ENCODE measurements at places on chromosomes 2 and 18.

- no peak for DNase-seq
Observed at GRCh38 chr2:178796079-178796677, 11.0 kb downstream of the TTN start.

DNA sequence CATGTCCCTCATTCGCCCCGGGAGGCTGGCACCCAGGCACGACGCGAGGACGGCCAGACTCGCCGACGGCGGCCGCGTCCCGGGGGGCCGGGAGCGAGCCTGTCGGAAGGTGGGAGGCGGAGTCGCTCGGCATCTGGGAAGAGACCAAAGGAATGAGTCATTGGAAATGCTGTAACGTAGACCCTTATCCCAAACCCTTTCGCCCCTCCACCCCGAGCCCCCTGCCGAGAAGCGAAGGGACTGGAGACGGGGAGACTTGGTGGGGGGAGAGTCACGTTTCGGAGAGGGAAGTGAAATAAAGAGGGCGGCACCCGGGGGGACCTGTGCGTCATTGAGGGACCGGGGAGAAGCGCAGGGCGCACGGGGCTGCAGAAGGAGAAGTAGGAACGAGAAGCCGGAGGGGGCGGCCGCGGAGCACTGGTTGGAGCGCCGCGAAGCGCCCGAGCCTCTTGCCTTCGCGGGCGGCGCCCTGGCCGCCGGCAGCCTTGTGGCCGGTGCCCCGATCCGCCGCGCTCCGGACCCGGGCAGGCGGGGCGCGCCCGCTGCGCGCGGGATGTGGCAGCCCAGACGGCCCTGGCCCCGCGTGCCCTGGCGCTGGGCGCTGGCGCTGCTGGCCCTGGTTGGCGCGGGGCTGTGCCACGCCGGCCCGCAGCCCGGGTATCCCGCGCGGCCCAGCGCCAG lies at the start of gene EMILIN2:
Gene EMILIN2, plus strand, starts transcription at position 371 of the 681 bp plus-strand sequence. Its CDS starts 183 bp downstream, at position 554.
- peak; percentile 54 for DNase-seq

DNA sequence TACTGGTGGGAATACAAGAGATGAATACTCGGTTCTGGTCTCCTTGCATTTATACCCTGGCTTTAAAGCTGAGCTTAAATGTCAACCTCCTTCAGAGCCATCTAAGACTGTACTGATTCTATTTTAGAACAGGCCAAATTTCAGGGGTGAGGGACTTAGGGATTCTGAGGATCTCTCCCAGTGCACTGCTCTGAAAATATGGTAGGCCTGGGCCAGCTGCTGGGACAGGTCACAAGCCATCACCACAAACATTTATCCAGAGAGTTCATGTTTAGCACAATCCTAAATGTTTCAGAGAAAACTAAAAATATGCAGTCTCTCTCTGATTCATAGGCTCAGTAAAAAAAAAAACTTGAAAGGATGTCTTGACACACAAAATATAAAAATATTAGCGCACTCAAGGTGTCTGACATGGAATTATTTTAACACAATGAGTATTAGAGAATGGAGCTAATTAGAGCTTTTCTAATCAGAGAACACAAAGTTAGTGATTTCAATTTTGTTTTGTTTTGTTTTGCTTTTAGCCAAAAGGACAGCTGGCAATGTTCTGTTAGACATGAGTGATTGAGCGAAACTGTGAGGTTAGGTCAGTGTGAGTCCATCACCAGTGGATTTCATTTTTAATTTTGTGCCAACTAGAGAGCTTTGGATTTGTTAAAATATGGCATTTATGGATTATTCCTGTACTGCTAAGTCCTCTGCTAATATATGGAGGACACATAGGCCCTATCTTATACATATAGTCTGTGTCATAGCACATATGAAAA lies 38.8 kb downstream of the MFSD6 start:
- no peak for DNase-seq

- DNase-seq, result no peak
Observed at GRCh38 chr2:144666032-144666431, 146.1 kb upstream of the ZEB2 start.

- DNase-seq, result no peak
Observed at GRCh38 chr18:3060667-3061580, 48.0 kb upstream of the LPIN2 start.

GRCh38 chr2:112640800-112641675 lies 4.7 kb upstream of the SLC20A1 start:
- DNase-seq, result no peak

DNA sequence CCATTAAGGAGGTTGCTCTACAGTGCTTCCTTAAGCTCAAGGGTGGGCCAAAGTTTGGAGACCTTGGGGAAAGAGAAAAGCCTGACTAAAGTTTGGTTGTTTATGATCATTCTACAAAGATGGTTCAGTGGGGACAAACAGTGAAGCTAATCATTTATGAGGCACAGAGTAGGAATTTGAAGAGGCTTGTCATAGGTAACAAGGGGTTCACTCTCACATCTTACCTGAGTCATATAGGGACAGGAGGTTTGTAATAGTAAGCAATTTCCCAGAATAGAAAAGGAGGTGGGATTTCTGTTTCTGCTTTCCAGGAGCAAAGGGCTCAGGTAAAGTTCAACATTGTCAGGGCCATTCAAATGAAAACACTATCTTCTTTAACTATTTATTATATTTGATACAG lies 787.9 kb downstream of the CPS1 start:
- no peak for DNase-seq

DNA sequence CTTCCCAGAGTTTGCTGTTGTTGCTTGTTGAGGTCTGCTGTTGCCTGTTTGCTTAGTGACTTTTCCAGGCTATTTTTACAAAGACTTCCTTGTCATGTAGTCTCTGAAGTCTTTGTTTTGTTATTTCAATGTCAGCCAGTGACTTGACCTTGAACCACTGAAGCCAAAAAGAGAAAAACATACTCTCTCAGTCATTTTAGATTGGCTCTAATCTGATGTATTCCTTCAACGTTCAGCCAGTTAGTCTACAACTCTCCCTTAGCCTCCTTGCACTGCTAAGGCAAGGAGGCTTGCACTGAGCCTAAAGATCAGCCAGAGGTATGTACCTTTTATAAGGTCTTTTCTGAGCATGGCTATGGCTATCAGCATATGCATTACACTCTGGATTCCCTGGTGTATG lies 27.9 kb downstream of the KIAA1328 start:
- no peak for DNase-seq

GRCh38 chr18:13500227-13500865 lies 226.0 kb downstream of the FAM210A start:
- peak; percentile 30 for DNase-seq

DNA sequence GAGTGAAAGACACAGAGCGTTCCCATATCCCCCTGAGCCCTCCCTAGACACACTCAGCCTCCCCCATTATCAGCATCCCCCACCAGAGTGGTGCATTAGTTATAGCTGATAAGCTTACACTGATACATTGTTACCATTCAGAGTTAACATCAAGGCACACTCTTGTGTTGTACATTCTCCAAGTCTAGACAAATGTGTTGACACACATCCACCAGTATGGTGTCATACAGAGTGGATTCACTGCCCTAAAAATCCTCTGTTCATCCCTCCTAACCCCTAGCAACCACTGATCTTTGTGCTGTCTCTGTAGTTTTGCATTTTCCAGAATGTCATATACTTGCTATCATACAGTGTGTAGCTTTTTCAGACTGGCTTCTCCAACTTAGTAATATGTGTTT lies 78.0 kb upstream of the RPL31 start:
- no peak for DNase-seq

- DNase-seq, result no peak
Observed at GRCh38 chr2:227864161-227864756, 7.2 kb upstream of the DAW1 start.

DNA sequence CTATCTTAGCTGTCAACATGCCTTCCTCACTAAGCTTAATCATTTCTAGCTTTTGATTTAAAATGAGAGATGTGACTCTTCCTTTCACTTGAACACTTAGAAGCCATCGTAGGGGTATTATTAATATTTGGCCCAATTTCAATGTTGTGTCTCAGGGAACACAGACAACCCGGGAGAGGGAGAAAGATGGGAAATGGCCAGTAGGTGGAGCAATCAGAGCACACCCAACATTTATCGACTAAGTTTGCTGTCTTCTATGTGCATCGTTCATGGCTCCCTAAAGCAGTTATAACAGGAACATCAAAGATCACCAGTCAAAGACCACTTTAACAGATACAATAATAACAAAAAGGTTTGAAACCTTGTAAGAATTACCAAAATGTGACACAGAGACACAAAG lies 110.2 kb downstream of the OLA1 start:
- DNase-seq, result no peak

DNA sequence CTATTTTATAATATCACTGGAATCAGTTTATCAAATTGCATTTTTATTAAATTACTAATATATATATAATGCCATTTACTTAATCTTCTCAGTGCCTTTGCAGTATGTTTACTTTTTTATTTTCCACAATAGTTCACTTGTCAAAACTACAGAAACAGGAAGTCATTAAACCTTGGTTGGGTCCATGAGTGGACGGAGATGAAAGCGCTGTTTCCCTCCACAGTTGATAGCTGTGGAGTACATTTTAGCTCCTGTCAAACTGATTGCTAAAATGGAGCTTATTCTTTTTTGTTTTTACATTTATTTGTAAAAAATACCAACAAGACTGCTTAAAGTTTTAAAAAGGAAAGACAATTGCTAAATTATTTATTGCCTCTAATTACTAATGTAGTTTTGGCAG lies 19.2 kb downstream of the MFF start:
- DNase-seq, result no peak

DNA sequence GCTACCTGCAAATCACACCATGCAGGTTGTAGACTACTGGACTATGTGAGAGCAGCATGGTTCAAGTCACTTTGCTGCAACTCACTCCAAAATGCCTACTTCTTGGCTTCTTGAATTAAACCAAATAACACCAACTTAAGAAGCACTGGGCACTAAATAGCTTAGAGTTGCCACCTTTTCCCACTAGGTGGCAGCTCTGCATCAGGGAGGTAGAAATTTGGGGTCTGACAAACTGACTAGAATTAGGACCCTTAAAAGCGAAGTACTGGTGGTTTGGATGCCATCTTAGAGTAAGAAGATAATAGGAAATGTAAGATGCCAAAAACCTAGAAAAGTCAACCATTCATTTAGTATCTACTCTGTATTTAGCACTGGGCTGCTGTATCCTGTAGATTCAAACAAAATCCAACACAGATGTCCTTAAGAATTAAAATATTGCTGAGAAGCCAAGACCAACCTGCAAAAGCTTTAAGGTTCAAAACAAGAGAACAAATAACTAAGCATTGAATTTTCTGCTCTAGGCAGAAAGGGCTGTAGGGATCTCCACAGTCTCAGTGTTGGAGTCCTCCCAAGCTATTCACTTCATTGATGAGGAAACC lies 65.5 kb downstream of the CCBE1 start:
- DNase-seq, result peak; percentile 37

DNA sequence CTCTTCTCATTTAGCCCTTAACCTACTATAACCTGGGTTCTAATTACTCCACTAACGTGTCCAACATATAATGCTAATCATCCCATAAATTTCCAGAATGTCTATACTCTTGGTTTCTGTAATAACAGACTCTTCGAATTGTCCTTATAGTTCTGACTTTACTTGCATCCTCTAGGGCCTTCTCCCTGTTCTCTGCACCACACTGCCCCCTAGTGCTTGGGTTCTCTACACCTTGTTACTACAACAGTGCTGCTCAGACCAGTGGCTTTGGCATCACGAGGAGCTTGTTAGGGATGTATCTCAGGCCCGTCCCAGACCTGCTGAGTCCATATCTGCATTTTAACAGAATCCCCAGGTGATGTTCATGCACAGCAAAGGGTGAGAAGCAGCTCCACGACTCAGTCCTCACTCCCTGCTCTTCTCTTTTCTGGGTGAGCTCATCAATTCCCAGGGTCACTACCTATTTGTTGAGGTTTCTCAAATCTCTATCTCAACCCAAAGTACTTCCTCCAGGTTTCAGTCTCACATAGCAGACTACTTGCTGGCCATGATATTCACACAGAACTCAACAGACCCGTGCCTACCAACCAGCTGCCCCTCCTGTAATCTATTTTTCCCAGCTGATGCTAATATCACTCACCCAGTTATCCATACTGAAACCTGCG lies 14.5 kb upstream of the DDX1 start:
- peak; percentile 96 for DNase-seq

GRCh38 chr2:31802711-31803110 lies 208.1 kb downstream of the MEMO1 start:
- DNase-seq, result no peak

- no peak for DNase-seq
Observed at GRCh38 chr18:29496152-29496680, 1319.3 kb upstream of the CDH2 start.

GRCh38 chr18:9902832-9903231 lies 11.0 kb upstream of the VAPA start:
- DNase-seq, result no peak

GRCh38 chr18:44516450-44516849 lies 164.2 kb upstream of the SETBP1 start:
- DNase-seq, result no peak

GRCh38 chr2:168237741-168238140 lies 9.7 kb downstream of the STK39 start:
- no peak for DNase-seq

- DNase-seq, result no peak
Observed at GRCh38 chr2:2405780-2406179, 74.7 kb upstream of the MYT1L start.

- DNase-seq, result no peak
Observed at GRCh38 chr2:117885308-117885707, 70.8 kb downstream of the DDX18 start.

GRCh38 chr18:46226461-46226860 lies 122.3 kb downstream of the HAUS1 start:
- DNase-seq, result no peak

DNA sequence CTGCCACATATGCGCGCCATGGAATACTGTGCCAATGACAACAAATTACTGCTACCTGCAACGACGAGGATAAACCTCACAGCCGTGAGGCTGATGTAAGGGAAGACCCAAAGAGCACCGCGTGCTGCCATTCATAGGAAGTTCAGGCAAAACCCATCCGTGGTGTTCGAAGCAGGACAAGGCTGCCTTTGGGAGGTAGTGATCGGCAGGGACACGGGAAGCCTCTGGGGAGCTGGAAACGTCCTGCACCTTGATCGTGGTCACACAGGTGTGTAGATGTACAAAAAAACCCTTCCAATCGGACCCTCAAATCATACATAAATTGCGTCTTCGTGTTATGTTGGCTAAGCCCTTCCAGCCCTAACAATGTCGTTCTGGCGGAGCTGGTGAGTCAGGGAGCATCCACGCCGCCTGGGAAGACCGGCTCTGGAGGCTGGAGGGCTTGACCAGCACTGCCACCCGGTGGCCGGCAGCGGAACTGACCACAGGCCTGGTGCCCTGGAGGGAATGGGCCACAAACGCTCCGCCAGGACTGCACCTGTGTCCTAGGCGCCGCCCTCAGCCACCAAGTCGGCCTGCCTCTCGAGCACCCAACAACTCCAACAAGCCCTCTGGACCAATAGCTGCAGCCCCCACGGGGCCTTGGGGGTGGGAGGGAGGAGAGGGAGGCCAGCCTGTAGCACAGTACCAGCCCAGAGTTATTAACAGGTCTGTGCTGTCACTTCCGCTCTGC lies 4.1 kb upstream of the NEURL3 start:
- peak; percentile 94 for DNase-seq

- DNase-seq, result no peak
Observed at GRCh38 chr2:120218181-120218580, 5.0 kb downstream of the TMEM185B start.

- no peak for DNase-seq
Observed at GRCh38 chr18:4207383-4207985, 247.6 kb downstream of the DLGAP1 start.

GRCh38 chr2:123695426-123695825 lies 329.7 kb upstream of the CNTNAP5 start:
- DNase-seq, result no peak

GRCh38 chr2:150883613-150883895 lies 378.1 kb downstream of the RBM43 start:
- DNase-seq, result no peak

- no peak for DNase-seq
Observed at GRCh38 chr18:63245600-63245999, 74.0 kb downstream of the BCL2 start.

GRCh38 chr2:229454934-229455631 lies 184.0 kb upstream of the PID1 start:
- no peak for DNase-seq

Measured in glutamatergic neuron (in vitro differentiated cells).